Stimulated activated CD4-positive, alpha-beta T cell treated with anti-CD3 and anti-CD28 coated beads, Interleukin-1b, Interleukin-23, amount 100 ng/mL, for 1 hour (primary cell): ENCODE measurements at places on chromosomes 6 and 20.

GRCh38 chr20:24291014-24291413 is 178.4 kb upstream of the SYNDIG1 start:
- DNase-seq, result no peak

DNA sequence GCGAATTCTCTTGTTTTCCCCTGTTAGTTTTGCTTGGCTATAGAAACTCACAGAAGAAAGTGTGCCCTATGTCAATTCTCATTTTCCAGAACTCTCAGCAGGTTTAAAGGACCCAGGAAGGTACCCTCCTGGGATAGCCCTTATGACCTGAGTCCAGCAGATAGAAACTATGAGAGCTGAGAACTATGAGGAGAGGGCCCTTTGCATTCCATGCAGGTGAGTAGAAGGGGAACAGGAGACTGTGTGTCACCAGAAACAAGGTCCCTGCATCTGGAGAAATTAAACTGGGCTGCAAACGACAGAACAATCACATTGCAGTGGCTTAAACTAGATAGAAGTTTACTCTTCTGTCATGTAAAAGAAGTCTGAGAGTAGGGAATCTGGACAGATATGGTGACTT is 35.7 kb upstream of the SCUBE3 start:
- no peak for DNase-seq

DNA sequence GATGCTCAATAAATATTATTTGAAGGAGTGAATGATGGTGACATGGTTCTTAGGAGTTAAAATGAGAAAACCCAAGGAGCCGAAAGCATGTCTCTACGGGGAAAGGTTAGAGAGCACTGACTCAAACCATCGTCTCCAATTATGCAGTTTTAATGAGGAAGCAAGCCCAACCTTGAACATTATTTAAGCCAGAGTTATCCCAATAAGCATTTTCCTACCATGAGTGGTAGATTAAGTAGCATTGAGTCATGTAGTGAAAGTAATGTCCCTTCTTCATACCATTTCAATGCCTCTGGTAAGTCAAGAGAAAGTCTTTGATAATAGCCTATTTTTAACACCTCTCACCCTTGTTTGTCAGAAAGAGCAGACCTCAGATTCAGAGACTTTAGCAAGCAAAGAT is 13.5 kb downstream of the TSHZ2 start:
- no peak for DNase-seq

DNA sequence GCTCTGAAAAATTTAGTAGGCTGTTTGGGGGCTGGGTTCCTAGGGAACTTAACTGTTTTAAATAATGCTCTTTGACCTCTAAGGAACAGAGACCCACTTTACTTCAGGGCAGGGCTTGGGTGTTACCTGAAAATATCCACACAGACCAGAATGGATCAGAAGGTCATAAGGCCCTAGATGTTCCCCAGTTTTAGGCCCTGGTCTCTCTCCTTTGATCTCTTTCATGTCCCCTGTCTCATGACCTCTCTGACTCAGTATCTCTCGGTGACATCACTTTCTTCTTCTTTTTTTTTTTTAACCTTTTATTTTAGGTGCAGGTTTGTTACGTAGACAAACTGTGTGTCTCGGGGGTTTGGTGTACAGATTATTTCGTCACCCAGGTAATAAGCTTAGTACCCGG is 272.1 kb upstream of the SGK1 start:
- no peak for DNase-seq

GRCh38 chr6:135146162-135146934 is 34.8 kb upstream of the MYB start:
- no peak for DNase-seq

- DNase-seq, result no peak
Measured at GRCh38 chr6:25006075-25006474, 70.3 kb upstream of the RIPOR2 start.

- DNase-seq, result no peak
Measured at GRCh38 chr6:67345946-67346345, 1289.1 kb upstream of the ADGRB3 start.

DNA sequence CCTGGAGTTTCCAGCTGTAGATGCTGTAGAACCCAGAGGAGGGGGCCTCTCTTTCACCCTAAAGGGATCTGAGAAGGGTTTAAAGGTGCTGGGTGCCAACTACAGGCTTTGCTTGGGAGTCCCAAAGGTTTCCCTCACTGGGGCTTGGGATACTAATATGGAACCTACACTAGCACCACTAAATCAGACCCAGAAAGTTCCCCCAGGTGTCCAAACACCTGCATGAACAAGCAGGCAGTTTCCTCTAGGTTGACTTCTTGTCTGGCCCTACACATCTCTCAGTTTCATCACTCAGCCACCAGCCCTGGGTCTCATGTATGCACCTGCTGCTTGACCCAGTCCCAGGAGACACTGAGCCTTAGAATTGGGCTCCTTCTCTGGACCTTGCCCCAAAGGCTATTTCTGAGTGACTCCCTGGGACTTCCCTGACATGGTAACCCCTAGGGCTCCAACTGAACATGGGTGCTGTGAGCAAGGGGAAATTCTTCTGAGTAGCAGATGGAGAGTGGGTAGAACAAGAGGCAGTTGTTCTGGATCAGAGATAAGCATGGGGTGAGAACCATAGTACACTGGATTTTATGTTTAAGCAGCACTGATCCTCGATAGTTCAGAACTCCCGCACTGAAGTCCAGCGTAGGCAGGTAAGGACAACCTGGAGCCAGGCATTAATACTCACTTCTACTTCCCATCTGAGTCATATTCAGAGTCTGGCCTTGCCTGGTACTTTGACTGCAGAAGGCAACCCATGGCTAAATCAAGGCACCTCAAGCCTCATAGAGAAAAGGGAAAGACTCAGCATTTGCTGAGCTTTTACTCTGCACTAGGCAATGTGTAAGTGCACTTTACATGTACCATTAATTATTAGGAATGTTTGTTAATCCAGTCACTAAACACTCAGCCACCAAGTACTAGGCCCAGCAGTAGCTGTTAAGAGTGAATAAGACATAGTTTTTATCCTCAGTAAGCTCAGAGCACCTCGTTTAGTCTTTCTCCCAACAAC is 16.8 kb downstream of the BCL2L1 start:
- DNase-seq, result no peak
